ENCODE measurements at places on chromosomes 13 and 19.
A peak's percentile ranks its signal among the peaks of the same experiment; 100 is the strongest.

GRCh38 chr19:50036908-50037307 lies 11.1 kb downstream of the ZNF473 start:
- no peak for DNase-seq

DNA sequence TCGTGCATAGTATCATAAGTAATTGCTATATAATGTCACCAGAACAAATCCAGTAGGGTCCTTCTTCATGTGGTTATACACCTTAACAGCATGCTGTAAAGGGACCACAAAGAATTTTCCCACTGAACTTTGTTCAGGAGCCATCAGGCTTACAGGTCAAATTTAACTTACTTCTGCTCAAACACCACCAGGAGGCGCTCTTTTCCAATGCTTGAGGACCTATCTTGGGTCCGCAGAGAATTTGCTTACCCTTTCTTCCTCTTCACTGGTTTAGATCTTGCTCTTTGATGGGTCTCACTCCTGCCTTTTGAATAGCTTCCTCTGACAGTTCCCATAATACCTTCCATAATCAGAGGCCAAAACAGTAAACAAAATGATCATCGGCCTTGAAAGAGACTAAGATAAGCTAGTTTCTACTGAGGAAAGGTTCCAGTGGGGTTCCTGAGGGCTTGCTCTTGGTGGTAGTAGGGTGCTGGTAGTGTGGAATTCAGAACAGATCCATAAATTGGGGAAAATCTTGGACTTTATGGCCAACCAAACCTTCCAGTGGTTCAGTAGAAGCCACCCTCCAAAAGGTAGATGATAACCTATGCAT lies 37.4 kb downstream of the SCGB2B2 start:
- DNase-seq: peak; percentile 92

GRCh38 chr19:13005861-13006370 lies 10.6 kb downstream of the NFIX start:
- DNase-seq: no peak

DNA sequence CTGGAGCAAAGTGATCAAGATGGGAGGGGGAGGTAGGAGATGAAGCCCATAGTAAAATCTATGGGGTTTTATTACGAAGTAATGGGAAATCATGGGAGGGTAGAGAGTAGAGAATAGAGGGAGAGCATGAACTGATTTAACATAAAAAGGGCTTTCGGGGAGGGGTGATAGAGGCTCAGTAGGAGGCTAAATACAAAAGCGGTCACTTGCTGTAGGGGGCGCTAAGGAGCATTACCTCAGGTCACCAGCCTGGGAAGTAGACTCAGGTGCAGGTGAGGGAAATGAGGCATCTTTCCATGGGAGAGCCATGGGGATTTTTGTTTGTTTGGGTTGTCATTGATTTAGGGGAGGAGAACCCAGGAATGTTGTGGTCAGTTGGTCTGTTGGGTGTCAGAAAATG lies 14.1 kb downstream of the KRTDAP start:
- DNase-seq: peak; percentile 90

- DNase-seq: no peak
Measured at GRCh38 chr13:50678464-50679162, 164.9 kb downstream of the DLEU7 start.

GRCh38 chr13:35136585-35136984 lies 194.5 kb downstream of the NBEA start:
- DNase-seq: no peak

GRCh38 chr13:89454681-89455080 lies 1783.5 kb downstream of the SLITRK5 start:
- no peak for DNase-seq

- no peak for DNase-seq
Measured at GRCh38 chr13:20442375-20442774, 83.3 kb downstream of the CRYL1 start.

DNA sequence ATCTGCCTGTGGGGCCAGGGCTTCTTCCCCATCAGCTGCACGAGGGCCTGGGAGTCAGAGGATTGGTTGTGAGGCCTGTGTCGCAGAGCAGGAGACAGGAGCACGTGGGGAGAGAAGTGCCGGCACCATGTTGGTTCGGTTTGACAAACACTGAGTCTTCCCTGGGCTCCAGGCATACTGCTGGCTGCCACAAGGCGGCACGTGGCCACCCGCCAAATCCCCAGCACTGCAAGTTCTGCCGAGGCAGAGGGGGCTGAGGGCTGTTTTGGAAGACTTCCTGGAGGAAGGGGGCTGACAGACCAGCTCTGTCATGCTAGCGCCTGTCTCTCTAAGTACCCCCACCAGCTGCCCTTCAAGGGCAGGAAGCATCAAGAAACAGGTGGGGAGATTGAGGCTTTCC lies 9.5 kb downstream of the SHANK1 start:
- DNase-seq: no peak

- DNase-seq: no peak
Measured at GRCh38 chr13:106899442-106899841, 331.5 kb upstream of the ARGLU1 start.

- DNase-seq: no peak
Measured at GRCh38 chr13:59710416-59710815, 453.3 kb downstream of the DIAPH3 start.
